ENCODE measurements at places on chromosomes 1 and 21.

GRCh38 chr1:48006264-48006663 is 9.1 kb upstream of the TRABD2B start:
- DNase-seq: no peak

DNA sequence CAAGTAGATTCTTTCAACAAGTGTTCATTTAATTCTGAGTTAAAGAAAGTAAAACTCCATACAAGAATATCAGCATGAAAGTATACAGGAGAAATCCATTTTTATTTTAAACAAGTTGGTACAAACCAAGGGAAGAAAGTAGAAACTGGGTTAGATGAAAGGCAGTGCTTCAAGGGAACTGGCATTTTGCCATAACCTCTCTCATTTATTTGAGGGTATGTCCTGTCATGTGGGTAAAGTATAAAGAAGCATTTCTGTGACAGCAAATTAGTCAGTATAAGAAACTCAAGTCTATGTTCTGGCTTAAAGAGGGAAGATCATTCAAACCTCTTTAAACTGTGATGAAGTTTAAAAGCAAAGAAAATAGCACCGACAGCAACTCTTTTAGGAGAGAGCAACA is 32.0 kb downstream of the OLFM3 start:
- no peak for DNase-seq

- DNase-seq: no peak
Measured at GRCh38 chr1:15852036-15852827, 4.7 kb downstream of the SPEN start.

GRCh38 chr1:94305704-94306103 is 68.3 kb upstream of the ARHGAP29 start:
- DNase-seq: no peak

GRCh38 chr1:17912491-17912890 is 157.4 kb downstream of the ACTL8 start:
- no peak for DNase-seq

All from Right ventricle myocardium inferior (tissue), 1 donor.